ENCODE measurements at places on chromosomes 5 and 9.

DNA sequence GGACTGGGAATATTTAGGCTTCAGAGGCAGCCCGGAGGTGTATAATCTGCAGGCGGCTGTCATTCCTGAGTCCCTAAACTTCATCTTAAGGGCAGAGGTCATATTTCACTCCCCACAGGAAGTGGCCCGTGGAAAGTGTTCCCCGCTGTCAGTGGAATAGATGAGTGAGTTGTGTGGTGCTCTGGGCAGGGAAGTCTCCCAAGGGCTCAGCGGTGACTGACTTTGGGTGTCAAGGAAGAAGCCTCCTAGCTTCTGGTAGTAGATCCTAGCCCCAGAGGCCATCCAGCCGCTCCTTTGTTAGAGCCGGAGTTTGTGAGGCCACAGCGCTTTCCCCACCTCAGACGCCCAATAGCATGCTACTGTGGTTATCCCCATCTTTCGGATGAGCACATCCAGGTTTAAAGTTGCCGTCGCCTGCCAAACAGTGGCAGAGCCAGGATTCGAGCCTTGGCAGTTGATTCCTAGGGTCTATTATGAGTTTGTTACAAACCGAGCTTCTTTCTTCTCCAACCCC, 38.9 kb upstream of the TIFAB start:
- peaks cover 2% of the 10 kb centered on the region for H3K36me3 ChIP-seq
- no peak overlapping the region for H3K27ac ChIP-seq
- H3K27me3 ChIP-seq: peaks cover 80% of the 10 kb centered on the region
- DNase-seq: no peak
- no peak overlapping the region for H3K4me3 ChIP-seq
- peaks cover 7% of the 10 kb centered on the region for H3K4me1 ChIP-seq

- DNase-seq: no peak
- H3K36me3 ChIP-seq: peaks cover 4% of the 10 kb centered on the region
- H3K4me3 ChIP-seq: no peak overlapping the region
- peaks cover 2% of the 10 kb centered on the region for H3K27me3 ChIP-seq
These were observed 4.9 kb upstream of the PSAT1 start for GRCh38 chr9:78292026-78292425.

- H3K4me3 ChIP-seq: no peak overlapping the region
- no peaks in the 10 kb centered on the region for H3K27me3 ChIP-seq
- no peaks in the 10 kb centered on the region for H3K4me1 ChIP-seq
- DNase-seq: no peak
These were observed 789.3 kb downstream of the SEMA5A start for GRCh38 chr5:8756498-8757084.

GRCh38 chr9:107784235-107784958, 294.8 kb upstream of the KLF4 start:
- no peak for DNase-seq
- no peak overlapping the region for H3K27ac ChIP-seq
- no peaks in the 10 kb centered on the region for H3K36me3 ChIP-seq
- H3K4me1 ChIP-seq: no peaks in the 10 kb centered on the region

GRCh38 chr9:137647096-137647714, 28.4 kb downstream of the EHMT1 start:
- no peaks in the 10 kb centered on the region for H3K27me3 ChIP-seq
- peak overlapping the region; percentile 74 for H3K27ac ChIP-seq
- H3K4me1 ChIP-seq: peaks cover 37% of the 10 kb centered on the region
- peaks cover 53% of the 10 kb centered on the region for H3K36me3 ChIP-seq

DNA sequence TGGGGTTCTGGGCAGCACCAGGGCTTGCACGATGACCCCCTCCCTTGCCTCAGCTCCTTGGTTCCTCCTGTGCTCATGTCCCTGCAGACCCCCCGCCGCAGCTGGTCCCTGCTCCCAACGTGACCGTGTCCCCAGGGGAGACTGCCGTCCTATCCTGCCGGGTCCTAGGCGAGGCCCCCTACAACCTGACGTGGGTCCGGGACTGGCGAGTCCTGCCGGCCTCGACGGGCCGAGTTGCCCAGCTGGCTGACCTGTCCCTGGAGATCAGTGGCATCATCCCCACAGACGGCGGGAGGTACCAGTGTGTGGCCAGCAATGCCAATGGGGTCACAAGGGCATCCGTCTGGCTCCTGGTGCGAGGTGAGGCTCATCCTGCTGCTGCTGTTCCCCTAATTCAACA, 39.1 kb downstream of the HMCN2 start:
- no peak overlapping the region for H3K4me3 ChIP-seq
- H3K27ac ChIP-seq: no peak overlapping the region
- no peaks in the 10 kb centered on the region for H3K4me1 ChIP-seq
- DNase-seq: no peak

DNA sequence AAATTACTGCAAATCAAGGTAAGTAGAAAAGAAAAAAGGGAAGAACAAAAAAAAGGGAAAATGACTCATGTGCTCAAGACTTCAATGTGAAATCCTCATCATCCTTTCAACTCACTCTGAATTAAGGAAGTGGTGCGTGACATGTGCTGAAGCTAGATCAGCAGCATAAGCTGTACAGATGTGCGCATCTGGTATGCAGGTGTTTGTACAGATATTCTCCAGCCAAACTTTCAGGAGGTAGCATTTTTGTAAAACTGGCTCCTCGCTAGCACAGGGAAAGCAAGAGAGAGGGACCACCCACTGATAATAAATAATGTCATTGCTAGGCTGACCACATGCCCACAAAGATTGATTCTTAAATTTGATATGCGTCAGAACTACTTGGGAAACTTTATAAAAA, 253.9 kb upstream of the RGMB start:
- no peak overlapping the region for H3K4me3 ChIP-seq
- H3K36me3 ChIP-seq: no peaks in the 10 kb centered on the region
- H3K27me3 ChIP-seq: no peaks in the 10 kb centered on the region
- DNase-seq: no peak

GRCh38 chr9:98248737-98249474, 6.5 kb downstream of the TBC1D2 start:
- no peaks in the 10 kb centered on the region for H3K36me3 ChIP-seq
- peaks cover 4% of the 10 kb centered on the region for H3K27me3 ChIP-seq
- DNase-seq: no peak
- H3K27ac ChIP-seq: no peak overlapping the region

GRCh38 chr5:168528521-168529373, at the start of gene FBLL1:
Gene FBLL1, plus strand, starts transcription at chr5:168529305. Its CDS starts 200 bp downstream, at chr5:168529505.
- H3K27me3 ChIP-seq: peaks cover 31% of the 10 kb centered on the region
- peaks cover 9% of the 10 kb centered on the region for H3K36me3 ChIP-seq
- peaks cover 7% of the 10 kb centered on the region for H3K4me1 ChIP-seq
- no peak within 1 kb of the TSS for H3K27ac ChIP-seq
- H3K4me3 ChIP-seq: peak within 1 kb of the TSS; percentile 56

DNA sequence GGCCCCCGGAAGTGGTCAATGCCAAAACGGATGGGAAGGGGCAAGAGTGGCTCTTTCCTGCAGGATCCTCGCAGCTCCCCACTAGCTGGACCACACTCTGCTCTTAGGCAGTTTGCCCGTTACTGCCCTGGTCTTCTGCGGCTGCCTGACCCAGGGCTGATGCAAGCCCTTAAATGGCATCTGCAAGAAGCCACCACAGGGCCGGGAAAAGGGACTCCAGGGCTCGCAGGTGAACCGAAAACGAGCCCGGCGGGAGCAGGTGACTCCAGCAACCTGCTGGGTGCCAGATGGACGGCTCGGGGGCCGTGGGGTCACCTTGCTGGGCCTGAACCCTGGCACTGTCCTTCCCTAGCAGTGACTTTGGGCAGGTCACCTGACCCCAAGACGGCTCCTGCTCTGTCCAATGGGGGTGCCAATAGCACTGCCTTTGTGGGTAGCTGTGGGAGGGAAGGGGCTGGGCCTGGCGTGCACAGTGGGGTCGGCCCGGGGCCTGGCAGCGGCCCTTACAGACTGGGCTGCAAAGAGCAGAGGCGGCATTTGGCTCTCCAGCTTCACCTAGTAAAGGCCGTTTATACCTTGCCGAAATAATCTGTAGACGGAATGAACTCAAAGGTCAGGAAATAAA, 1.3 kb downstream of the TMEM250 start:
- peak overlapping the region; percentile 81 for H3K4me3 ChIP-seq
- no peaks in the 10 kb centered on the region for H3K27me3 ChIP-seq
- H3K4me1 ChIP-seq: peaks cover 40% of the 10 kb centered on the region
- peak overlapping the region; percentile 81 for H3K27ac ChIP-seq

DNA sequence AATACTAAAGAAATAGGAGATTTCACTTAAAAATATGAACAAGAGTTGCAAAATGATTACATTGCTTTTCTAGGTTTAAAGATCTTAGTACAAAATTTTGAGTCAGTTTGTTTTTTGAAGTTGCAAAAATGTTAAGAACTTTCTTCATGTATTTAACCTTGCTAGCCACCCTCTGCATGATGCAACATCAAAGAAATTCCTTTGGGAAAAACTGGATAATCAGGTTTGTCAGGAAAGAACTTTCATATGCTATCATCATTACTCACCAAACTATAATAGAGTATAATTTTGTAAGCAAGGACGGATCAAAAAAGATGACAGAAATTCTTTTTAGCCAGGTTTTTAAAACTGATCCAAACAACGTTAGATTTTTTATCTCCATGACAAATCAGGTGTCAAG, 116.9 kb upstream of the MRPS30 start:
- no peak for DNase-seq
- no peak overlapping the region for H3K27ac ChIP-seq
- no peaks in the 10 kb centered on the region for H3K4me1 ChIP-seq
- H3K36me3 ChIP-seq: no peaks in the 10 kb centered on the region
- H3K27me3 ChIP-seq: no peaks in the 10 kb centered on the region

- peaks cover 8% of the 10 kb centered on the region for H3K4me1 ChIP-seq
- no peak overlapping the region for H3K27ac ChIP-seq
- H3K4me3 ChIP-seq: no peak overlapping the region
These were observed 45.7 kb downstream of the TMEM174 start for GRCh38 chr5:73218552-73219171.

DNA sequence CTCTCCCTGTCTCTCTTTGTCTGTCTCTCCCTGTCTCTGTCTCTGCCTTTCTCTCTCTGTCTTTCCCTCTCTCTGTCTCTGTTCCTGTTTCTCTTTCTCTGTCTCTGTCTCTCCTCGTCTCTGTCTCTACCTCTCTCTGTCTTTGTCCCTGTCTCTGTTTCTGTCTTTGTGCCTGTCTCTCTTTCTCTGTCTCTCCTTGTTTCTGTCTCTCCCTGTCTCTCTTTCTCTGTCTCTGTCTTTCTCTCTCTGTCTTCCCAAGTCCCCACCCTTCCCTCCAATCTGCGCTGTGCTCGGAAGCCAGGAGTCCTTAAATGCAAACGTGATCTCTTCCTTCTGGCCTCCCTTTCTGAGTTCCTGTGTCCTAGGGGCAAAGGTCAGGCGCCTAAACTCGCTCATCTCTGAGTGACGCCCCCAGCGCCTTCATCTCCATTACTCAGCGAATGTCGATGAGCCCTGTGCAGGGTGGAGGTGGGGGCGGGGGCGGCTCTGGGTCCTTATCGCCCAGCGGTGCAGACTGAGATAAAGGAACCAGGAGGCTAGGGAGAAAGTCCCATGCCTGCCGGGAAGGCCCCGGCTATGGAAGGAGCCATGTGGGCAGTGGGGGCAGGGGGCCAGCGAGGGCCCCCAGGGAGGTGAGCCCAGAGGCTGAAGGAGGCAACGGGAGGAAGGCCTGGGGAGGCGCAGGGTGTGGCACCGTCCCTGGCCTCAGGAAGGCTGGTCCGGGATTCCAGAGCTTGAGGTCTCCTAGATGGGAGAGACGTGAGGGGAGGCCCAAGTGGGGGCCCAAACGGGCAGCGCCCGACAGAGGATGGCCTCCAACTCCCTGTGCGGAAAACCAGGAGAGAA, 1.5 kb upstream of the SLC6A19 start:
- no peak overlapping the region for H3K27ac ChIP-seq
- no peak overlapping the region for H3K4me3 ChIP-seq
- no peaks in the 10 kb centered on the region for H3K4me1 ChIP-seq

GRCh38 chr9:129319076-129319937, 141.2 kb upstream of the IER5L start:
- no peak for DNase-seq
- H3K27ac ChIP-seq: no peak overlapping the region
- H3K36me3 ChIP-seq: no peaks in the 10 kb centered on the region
- no peaks in the 10 kb centered on the region for H3K27me3 ChIP-seq
- peaks cover 18% of the 10 kb centered on the region for H3K4me1 ChIP-seq
- no peak overlapping the region for H3K4me3 ChIP-seq

DNA sequence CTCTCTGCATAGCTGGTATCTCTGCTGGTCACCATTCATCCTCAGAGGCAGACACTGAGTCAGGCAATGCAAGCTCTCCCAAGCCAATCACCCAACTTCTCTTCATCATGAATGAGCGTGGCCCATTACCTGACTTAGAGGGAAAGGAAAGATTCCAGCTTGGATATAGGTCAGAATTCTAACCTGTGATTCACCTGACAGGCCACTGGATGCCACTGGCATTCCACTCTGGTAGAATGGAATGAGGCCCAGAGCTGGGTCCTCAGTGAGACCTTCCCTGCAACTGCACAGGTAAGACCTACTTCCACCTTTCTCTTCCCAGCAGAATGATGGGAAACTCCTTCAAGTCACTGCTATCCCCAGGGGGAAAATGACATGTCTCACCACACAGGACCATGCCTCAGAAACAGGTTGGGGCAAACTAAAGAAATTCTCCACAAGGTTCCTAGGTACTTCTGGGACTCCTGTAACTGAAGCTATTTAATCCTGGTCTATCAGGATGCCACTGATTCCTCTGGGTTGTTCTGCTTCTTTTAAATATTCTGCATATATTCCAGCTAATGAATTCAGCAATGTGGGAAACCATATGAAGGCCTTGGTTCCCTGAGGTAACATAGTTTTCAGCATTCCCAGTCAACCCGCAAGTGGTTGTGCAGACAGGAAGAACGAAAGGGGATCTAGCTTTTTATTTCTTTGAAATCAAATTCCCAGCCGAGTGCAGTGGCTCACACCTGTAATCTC, 62.0 kb downstream of the SUSD1 start:
- H3K4me1 ChIP-seq: no peaks in the 10 kb centered on the region
- peaks cover 18% of the 10 kb centered on the region for H3K36me3 ChIP-seq
- no peak overlapping the region for H3K4me3 ChIP-seq
- no peak overlapping the region for H3K27ac ChIP-seq
- no peak for DNase-seq

DNA sequence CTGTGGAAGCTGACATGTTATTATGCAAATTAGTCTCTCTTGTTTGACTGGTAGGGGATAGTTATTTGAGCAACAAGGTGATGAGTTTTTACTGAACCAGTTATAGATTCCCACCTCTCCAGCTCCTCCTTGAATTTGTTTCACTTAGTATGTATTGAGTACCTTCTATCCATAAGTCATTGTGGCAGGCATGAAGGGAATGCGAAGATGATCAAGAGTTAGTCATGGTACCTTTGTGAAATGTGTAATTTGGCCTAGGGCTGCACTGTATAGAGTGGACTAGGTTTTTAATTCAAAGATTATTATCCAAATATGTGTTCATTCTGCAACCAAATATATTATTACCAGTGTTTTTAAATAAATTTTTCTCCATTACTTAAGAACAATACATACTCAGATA, 110.1 kb downstream of the HACD4 start:
- no peak overlapping the region for H3K27ac ChIP-seq
- H3K36me3 ChIP-seq: peaks cover 35% of the 10 kb centered on the region
- no peak for DNase-seq
- no peaks in the 10 kb centered on the region for H3K27me3 ChIP-seq
- H3K4me3 ChIP-seq: no peak overlapping the region
